ENCODE measurements at places on chromosomes 1 and 21. TPM values are rescaled to one million over a fixed set of nuclear protein-coding genes. Genes with fewer than 3 reads are reported as not detected.

Gene FAAP20
- total RNA-seq = 6.5 TPM

Gene FMO5
- total RNA-seq = 0.83 TPM

Gene MIXL1
- total RNA-seq = not detected

Gene LCA5L
- total RNA-seq = 0.28 TPM

Gene ORC1
- total RNA-seq = 9.7 TPM

Gene ZYG11A
- total RNA-seq = 2.0 TPM

Gene VWA5B1
- total RNA-seq = not detected

Gene RPS6KA1
- total RNA-seq = 4.2 TPM

Gene DYRK1A
- total RNA-seq = 50.5 TPM

Gene KIAA0040
- total RNA-seq = under 0.01 TPM

Gene KCNA3
- under 0.01 TPM for total RNA-seq

Gene DTL
- 19.9 TPM for total RNA-seq
